ENCODE measurements at places on chromosomes 2 and 18. TPM values are rescaled to one million over a fixed set of nuclear protein-coding genes. Genes with fewer than 3 reads are reported as not detected.

HRH4 gene
- total RNA-seq = under 0.01 TPM

TRMT61B gene
- 18.9 TPM for total RNA-seq

IL1R1 gene
- 116 TPM for total RNA-seq

BCL2 gene
- 11.9 TPM for total RNA-seq

SF3B6 gene
- total RNA-seq = 96.6 TPM

EPB41L3 gene
- total RNA-seq = 0.88 TPM

MYO5B gene
- total RNA-seq = 0.36 TPM

NAT8 gene
- total RNA-seq = not detected

RND3 gene
- total RNA-seq = 298 TPM

GALNT5 gene
- total RNA-seq = 75.7 TPM

Measured in osteoblast (primary cell).